Dermis blood vessel endothelial cell (primary cell): ENCODE measurements at places on chromosomes 6 and 20. TPM values are rescaled to one million over a fixed set of nuclear protein-coding genes. Genes with fewer than 3 reads are reported as not detected.
A peak's percentile ranks its signal among the peaks of the same experiment; 100 is the strongest.

GRCh38 chr6:34901930-34902329 is 12.9 kb downstream of the ANKS1A start:
- no peak for DNase-seq

DNA sequence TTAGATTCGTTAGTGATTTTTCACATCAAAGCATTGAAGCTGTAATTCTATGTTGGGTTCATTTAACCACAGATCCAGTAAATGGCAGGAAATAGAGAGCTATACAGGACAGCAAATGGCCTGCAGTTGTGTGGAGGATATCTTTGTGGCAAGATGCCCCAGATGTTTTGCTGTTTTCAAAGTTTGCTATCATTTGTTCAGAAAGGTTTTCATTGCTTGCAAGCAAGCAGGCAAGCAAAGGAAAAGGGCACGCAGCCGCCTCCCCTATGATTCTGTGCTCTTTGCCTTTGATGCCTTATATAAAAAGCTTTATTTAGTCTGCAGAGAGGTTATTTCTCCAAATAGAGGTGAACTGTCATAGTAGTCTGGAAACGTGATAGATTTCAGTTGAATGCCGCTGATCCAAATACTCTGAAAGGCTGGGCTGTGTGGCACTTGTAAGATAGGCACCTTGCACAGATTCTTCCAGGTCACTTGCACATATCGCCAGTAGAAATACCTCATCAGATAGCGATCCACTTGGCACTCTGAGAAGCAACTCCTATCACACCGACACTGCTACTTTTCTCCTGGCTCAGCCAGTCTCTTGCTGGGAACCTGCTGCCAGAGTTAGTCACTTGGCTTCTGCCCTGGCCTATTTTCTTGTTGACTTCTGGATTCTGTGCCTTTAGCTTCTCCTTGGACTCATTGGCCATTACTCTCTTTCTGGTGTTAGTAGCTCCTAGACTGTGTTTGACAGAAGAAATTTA is 66.4 kb downstream of the UTRN start:
- DNase-seq = peak; percentile 70

The TRIM10 gene
- not detected in 2 replicates for total RNA-seq

The C20orf204 gene
- total RNA-seq = 11.2 and 13.3 TPM in 2 replicates

DNA sequence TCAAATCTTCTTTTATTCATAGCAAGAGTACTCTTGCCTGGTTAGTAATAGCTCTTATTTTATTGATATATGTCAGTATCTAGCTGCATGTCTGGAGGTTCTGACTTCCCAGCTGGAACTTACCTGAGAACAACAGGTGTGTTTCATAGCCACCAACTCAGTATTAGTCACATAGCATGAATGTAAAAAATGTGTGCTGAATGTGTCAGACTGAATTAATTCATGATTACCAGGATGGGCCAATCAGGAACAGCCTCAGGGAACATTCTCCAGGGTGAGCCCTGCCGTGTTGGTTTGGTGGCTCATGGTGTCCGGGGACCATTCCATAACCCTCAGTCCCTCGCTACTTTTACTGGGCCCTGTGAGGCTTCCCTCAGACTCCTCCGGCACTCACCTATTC is 99.7 kb downstream of the TULP4 start:
- no peak for DNase-seq

The SCUBE3 gene
- 0.85 and 1.7 TPM in 2 replicates for total RNA-seq

- DNase-seq = no peak
Measured at GRCh38 chr20:45052698-45053429, 48.1 kb downstream of the KCNS1 start.

The CLPSL2 gene
- total RNA-seq = not detected in 2 replicates

The CDSN gene
- total RNA-seq = not detected in 2 replicates

GRCh38 chr20:51326201-51326819 is 216.2 kb downstream of the NFATC2 start:
- DNase-seq = peak; percentile 51
